ENCODE measurements at places on chromosomes 7 and 10.

GRCh38 chr7:8511855-8512254 is 78.4 kb downstream of the NXPH1 start:
- no peak for DNase-seq

DNA sequence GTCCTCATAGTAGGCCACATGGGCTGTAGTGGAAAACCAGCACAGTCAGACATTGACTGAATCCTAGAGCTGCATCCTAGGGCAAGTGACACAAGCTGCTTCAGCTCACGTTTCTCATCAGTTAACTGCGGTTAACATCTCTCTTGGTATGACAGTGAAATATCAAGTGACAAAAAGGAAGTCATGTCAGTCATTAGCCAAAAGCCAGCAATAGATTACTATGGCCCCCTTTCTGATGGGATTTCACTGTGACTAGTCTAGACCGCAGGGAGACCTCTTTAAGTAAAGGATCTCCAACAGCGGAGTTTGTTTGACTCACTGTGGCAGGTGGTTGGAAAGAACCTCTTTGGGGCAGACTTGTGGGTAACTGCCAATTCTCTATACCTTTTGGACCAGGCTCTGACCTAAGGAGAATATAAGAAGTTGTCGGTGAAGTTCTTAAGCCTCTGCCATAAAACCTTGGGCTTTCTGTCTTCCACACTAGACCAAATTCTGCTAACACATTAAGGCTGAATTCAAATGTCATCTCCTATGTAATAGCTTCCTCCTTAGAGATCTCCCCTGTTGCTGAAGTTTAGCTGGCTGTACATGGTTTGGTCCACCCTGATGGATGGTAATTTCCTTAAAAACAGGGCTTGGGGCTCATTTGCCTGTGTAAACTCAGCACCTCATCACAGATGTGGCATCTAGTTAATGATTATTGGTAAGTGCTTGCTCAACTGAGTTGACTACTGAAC is 115.3 kb downstream of the SGMS1 start:
- peak; percentile 9 for DNase-seq

DNA sequence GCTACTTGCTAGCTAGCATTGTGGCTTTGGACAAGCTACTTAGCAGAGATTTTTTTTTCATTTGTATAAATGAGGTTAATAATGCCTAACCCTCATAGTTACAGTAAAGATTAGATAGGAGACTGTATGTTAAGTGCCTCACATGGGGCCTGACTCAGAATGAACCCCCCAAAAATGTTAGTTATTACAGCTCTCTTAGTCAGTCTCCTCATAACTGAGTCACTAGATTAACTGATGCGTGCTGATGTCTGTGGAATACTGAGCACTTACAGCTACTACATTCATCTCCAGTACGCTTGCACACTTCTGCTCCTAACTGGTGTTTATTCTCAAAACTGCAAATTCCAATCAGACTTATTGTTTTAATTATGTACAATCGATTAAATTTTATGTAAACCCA is 315.3 kb downstream of the SNX13 start:
- no peak for DNase-seq

- DNase-seq = no peak
These were observed 454.0 kb upstream of the SORCS1 start for GRCh38 chr10:107618504-107618994.

GRCh38 chr10:109883859-109884771 is 39.2 kb downstream of the XPNPEP1 start:
- DNase-seq = peak; percentile 77

GRCh38 chr10:31031558-31032257 is at the start of gene ZNF438:
Gene ZNF438 (minus strand): TSS chr10:31031865. CDS start chr10:30877034, 154,831 bp downstream.
- DNase-seq = peak; percentile 95

DNA sequence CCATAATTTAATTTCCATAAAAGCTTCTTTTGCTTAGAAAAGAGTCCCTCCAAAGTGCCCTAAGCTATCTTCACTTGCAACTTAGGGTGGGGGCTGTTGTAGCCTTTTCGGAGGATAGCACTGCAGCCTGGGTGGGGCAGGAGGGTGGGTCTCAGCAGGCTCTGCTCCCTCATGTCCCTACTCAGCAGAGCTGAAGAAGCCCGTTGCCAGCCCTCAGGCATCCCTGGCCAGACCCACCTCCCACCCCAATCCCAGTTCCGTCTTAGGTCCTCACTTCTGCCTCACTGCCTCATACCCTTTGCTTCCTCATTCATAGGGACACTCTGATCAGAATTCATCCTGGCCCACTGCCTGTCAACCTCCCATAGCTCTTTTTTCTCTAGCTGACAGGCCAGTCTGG is 99.8 kb upstream of the ZMIZ1 start:
- DNase-seq = no peak

GRCh38 chr10:61559615-61560014 is 103.1 kb upstream of the CABCOCO1 start:
- DNase-seq = no peak

DNA sequence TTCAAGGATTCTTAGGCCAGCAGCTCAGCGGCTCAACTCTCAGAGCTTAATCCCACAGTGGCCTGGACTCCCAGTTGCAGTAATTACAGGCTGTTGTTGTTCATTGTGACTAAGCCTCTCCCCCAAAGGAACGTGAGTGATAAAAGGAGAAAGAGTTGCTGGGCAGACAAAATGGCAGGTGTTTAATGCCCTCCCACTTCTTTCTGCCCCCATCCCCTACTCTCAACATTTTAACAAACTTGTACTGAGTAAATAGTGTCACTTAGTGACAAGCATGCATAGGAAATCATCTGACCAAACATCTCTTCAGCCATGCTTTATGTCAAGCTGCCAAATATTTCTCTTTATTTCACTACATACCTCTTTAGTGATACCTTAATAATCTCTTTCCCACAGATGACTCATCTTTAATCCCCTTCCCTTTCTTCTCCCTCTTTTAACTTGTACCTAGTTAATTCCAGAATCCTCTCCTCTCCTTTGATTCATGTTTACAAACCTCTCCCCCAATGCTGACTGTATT is 12.4 kb upstream of the MTERF1 start:
- no peak for DNase-seq

GRCh38 chr7:112752576-112752975 is 37.6 kb downstream of the TMEM168 start:
- DNase-seq = no peak

- DNase-seq = no peak
These were observed 24.9 kb upstream of the UTF1 start for GRCh38 chr10:133205146-133205545.

GRCh38 chr7:23971031-23971430 is 261.0 kb downstream of the STK31 start:
- no peak for DNase-seq

- no peak for DNase-seq
These were observed 252.7 kb downstream of the NEBL start for GRCh38 chr10:20644421-20644820.

DNA sequence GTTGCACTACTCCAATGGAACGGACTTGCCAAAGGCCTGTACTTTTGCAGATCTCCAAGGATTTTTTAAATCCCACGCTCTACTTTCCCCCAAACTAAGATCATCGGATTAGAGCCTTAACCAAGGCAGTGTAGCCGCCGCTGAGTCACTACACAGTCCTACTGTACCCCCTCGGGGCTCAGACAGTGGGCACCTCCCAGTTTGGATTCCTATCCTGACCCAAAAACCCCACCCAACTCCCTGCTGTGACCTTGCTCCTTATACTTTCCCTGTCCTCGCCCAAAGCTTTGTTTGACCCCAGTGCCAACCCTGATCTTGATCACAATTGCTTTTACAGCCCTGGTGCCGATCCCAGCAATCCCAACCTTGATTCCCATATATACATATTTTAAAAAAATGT is 17.5 kb upstream of the PLAU start:
- DNase-seq = no peak

DNA sequence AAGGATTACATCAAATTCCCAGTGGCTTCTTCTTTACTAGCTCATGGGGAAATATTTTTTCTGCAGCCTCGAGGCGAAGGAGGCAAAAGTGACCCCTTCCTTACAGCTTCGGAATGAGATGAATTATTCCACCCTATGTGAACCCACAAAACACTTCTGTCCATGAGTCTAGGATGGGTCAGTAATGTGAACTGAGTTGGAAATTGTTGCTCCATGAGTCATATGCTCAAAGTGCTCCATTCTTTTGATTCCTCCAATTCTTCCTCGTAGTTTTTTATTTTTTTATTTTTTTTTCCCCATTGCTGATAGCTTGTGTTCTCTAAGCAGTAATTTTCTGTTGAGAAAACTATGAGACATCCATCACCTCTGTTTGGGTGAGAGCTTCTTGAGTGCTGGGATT is 31.7 kb upstream of the FAM204A start:
- DNase-seq = no peak

GRCh38 chr10:12675186-12675585 is 325.8 kb downstream of the CAMK1D start:
- DNase-seq = no peak
